ENCODE measurements at places on chromosomes 4 and X.

DNA sequence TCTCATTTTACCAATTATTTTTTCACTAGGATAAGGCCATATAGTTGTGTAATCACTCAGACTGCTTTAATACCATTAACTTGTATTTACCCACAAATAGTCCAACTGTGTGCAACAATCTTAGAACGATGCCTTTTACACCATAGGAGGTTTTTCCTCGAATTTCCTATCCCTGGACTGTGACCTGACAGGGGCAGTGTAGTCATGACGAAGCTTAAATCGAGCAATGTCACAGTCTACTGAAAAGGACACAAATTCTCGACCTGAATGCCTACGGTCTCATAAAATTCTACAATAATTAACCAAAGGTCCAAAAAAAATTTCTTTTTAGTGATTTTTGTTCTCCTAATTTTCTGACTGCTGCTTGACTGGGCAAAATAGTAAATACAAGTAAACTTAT, 208.9 kb downstream of the ADAMTS3 start:
- no peak for DNase-seq

GRCh38 chr4:189198624-189199023, 742.0 kb upstream of the FRG1 start:
- no peak for DNase-seq

DNA sequence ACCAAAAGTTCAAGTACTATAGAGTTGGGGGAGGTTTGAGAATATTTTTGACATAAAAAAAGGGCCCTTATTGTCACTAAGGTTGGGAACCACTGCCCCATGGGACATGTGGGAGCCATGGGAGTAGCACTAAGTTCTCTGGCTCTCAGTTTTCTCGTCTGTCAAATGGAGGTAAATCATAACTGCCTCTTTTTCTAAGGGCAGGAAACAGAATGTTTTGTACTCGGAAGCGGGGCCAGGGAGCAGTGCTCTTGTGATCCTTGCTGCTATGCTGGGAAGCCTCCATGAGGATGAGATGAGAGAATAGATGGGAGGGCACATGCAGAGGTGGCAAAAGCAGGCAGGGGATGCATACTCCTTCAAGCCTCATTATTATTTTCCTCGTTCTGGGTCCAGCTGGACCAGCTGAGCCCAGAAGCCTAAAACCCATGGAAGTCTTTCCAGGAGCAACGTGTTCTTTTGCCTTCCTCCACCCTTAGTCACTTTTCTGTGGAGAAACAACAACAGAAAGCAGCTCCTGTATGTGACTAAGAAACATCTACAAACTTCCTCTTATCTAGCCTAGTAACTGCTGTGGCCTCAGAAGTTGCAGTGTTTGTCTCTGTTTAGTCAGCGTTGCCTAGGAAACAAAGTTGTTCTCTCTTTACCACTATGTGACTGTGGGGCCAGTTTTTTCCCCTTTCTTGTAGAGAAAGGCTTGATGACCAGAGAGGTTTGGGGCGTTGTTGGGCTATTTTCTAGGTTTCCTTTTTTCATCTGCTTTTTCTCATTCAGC, 64.8 kb downstream of the TSC22D3 start:
- no peak for DNase-seq

GRCh38 chrX:119693996-119694451, 1.1 kb upstream of the SEPTIN6 start:
- no peak for DNase-seq

DNA sequence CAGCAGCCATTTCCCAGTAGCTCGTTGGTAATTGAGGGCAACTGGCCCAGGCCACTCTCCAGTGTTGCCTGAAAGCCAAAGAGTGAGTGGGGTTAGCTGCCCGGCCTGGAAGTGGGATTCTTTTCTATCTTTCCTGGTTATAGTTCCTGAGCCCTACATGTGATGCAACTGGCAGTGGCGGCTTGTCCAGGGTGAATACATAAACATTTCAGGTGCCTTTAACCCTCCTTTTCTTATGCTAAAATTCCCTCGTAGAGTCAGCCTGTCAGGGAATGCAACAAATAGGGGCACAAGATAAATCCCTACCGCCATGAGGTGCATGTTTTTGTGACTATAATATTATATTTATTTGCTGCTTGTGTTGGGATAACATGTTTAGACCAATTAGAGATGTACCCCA, 13.4 kb upstream of the HERC5 start:
- no peak for DNase-seq

- DNase-seq: no peak
Measured at GRCh38 chr4:177964061-177964460, 521.8 kb upstream of the AGA start.

DNA sequence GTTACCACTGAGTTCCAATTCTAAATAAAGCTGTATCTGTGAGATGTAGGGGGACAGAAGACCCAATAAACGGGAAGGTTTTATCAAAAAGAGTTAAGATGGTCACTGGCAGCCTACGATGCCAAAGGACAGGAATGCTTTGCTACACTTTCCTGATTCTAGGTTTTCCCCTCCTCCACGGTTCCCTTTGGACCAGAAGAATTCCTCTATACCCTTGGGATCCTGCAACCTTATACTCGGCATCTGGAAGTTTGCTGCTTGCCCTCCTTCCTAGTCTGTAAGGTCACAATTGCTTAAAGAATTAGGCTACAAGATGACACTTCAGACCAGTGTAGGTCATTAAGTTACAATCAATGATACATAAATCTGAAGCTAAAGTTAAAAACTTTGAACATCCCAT, 64.3 kb downstream of the SCML2 start:
- no peak for DNase-seq

- DNase-seq: no peak
Measured at GRCh38 chrX:981791-982626, 230.4 kb downstream of the CRLF2 start.

- DNase-seq: no peak
Measured at GRCh38 chr4:94544811-94545210, 93.1 kb downstream of the PDLIM5 start.

GRCh38 chr4:114088481-114088880, 109.0 kb upstream of the ARSJ start:
- DNase-seq: no peak

DNA sequence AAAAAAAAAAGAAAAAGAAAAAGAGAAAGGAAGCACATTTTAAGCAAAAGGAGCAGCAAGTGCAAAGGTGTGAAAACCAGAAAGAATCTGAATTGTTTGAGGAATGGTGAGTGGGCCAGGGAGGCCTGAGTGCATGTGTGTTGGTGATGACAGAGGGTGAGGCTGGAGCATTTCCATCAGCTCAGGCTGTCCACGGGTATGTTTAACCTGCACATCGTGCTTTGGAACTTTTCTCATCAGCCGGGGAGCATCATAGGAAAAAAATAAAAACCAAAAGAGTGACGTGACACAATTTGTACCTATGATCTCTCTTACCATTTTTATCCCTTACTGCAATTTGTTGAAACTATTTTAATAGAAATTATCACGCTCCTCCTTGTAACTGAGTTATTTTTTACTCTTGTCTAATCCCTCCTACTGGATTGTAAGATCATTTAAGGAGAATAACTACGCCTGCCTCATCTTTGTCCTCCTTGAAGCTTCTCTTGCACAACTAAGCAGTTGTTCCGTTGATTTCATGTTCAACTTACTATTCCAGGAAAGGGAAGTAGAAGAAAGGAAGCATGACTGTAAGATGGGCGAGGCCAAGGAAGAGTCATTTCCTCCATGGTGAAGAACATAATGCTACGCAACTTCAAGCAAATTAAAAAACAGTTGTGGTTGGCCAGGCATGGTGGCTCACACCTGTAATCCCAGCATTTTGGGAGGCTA, 7.0 kb downstream of the PALLD start:
- DNase-seq: no peak

- DNase-seq: no peak
Measured at GRCh38 chrX:130628516-130628915, 226.7 kb downstream of the RBMX2 start.

DNA sequence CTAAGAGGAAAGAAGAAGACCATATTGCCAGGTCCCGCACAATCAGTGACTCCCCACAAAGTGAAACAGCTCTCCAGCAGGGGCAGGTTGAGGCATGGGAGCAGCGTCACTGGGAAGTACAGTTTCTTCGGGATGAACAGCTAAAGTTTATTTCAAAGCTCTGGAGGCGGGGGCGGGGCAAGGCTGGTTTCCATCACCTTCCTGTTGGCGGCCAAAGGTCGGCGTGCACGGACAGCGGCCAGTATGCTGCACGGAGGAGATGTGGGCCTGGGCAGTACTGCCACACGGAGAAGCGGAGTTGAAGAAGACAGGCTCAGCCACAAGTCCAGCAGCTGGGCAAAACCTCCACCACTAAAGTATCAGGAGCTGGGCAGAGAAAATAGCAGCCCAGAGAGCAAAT, 951 bp upstream of the ZNF518B start:
- DNase-seq: no peak

DNA sequence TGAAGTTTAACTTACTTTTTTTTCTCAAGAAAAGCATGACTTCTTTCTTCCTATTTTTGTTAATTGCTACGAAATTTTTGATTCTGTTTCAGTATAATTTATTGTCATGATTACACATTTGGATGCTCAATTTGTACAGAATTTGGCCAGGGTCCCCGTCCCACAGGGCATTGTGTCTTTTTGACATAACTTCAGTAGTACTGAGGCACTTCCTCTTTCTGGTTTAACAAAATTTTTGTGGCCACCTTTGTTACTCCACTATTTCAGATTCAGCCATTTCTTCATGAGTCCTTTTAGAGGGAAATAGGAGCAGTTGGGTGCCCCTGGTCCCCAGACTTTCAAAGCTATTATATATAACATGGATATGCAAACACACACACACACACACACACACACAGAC, 1248.7 kb downstream of the PCDH7 start:
- DNase-seq: no peak

GRCh38 chrX:18797141-18797540, 89.7 kb downstream of the PPEF1 start:
- no peak for DNase-seq

GRCh38 chr4:79935274-79935673, 137.8 kb downstream of the ANTXR2 start:
- DNase-seq: no peak

DNA sequence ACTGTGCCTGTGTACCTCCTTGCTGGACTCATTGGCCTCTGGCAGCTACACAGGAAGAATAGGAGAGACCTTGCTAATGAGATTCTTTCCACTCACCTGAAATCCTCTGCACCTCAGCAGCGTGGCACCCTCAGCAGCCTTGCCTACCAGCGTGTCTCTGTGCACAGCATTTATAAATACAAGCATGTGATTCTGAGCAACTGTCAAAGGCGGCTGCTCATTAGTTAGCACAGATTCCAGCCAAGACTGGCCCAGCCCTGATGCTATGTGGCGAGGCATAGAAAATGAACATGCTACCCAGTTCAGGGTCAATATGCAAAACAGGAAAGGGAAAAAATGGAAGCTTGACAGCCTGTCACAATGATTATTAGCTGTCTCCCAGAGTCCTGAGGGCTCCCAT, 298.0 kb downstream of the C4orf33 start:
- no peak for DNase-seq

GRCh38 chr4:80926446-80926845, 104.1 kb upstream of the BMP3 start:
- DNase-seq: no peak

GRCh38 chrX:17025621-17026302, 79.3 kb downstream of the REPS2 start:
- no peak for DNase-seq

- no peak for DNase-seq
Measured at GRCh38 chr4:25896776-25897539, 17.1 kb upstream of the SMIM20 start.

DNA sequence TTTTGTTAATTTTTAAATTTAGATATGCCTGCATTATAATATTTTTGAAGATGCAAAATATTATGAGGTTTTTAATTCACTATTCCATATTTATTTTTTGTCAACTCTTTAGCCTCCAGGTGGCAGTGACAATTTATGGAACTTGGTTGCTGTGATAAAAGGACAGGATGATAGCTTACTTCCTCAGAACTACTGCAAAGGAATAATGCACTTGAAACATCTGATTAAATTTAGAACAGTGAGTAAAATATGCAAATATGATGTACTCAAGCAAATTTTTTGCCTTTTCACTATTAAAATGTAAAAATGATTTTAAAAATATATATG, 45.1 kb downstream of the SPATA4 start:
- DNase-seq: no peak

DNA sequence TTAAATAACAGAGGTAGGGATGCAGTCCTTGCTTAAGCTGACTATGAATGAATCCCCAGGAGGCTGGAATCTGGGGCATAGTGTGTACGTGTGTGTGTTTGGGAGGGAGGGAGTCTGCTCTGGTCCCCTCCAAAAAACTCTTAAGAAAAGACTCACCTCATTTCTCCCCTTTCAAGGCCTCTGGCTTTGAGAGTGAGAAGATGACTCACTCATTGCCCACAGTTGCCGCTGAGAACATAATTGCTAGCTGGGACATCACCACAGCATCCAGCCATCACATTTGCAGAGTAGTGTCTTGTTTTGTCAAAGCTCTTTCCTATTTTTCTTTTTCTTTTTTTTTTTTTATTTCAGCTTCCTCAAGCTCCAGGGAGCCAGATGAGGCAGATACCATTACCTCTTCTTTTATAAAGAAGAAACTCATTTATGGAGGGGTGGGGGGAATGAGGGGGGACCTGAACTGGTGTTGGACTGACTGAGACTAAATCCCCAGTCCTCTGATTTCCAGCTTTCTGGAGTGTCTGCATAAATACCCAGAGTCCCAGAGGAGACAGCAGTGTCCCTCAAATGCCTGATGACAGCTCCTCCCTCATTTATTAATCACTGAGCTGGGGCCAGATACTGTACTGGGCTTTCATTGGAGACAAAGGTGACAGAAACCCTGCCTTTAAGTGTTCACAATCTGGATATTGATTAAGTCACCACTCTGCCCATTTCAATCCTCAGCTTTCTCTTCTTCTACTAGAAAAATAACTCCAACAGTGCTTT, 61.9 kb upstream of the LAS1L start:
- DNase-seq: no peak

DNA sequence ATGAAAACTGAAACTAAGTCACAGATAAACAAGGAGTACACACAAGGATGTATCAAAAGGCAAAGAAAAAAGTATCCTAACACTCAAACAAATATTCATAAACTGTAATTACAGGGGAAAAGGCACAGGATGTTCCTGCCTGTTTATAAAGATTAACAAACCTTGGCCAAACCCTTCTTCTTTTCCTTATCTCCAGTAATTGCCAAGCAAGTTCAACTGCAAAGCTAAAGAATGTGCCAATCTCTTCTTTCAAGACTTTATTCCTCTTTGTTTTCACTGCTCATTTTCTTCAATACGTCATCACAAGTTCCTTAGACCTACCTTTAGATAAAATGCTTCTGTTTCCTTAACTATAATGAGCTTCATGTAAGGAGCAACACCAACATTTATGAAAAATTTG, 171.2 kb downstream of the AMELX start:
- no peak for DNase-seq

DNA sequence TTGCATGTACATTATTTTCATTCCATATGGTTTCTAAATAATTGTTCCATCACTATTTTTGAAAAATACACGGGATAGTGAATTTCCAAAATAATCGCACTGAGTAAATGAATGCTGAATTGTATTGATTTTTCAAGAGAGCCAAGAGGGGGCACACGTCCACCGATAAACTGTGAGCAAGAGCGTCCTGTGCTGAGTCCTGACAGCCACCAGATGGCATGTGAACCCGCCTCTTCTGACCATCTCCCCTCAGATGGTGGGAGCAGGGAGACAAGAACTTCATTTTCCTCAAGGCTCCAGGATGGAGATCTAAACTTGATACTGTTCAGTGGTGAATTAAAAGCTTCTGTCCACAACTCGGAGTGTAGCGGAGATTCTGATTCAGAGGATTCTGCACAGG, 30.6 kb upstream of the IL9R start:
- no peak for DNase-seq

GRCh38 chrX:39691724-39692123, 406.0 kb downstream of the BCOR start:
- DNase-seq: no peak

- no peak for DNase-seq
Measured at GRCh38 chrX:40298069-40298468, 200.3 kb upstream of the BCOR start.

All from amygdala (tissue), 56 donors.